Stimulated activated CD4-positive, alpha-beta T cell treated with anti-CD3 and anti-CD28 coated beads, TNF-alpha, amount 100 ng/mL, for 48 hours (primary cell): ENCODE measurements at places on chromosomes 16 and 17.

- DNase-seq = no peak
Measured at GRCh38 chr16:86899757-86900156, 321.4 kb downstream of the FOXL1 start.

DNA sequence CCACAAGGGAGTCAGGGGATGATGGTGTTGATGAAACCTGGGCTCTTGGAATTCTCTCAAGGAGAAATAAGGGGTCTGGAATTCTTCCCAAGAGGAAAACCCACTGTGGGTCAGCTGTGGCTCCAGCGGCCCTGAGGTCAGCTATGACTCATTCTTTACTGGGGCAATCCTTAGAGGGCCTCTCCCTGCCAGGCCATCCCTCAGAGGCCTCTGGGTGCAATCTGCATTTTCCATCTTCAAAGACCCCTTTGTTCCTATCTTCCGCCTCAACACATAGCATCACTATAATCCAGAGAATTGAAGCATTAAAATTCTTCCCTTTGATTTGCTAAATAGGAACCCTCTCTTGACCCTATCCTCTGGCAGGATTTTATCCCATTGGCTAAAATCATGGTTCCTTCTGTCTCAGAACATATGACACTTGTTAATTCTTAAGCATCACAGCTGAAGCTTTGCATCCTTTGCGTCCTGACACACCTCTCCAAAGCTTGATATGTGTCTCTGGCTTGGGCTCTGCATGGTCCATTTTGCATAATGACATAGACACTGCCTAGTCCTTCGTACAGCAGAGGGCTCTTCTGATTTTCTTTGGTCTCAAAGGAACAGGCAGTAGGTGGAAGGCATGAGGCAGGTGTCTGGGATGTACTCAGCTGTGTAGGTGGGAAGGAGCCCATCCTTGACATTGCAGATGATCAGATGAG, 4.4 kb upstream of the KRT37 start:
- no peak for DNase-seq

GRCh38 chr17:17061516-17061915, 19.3 kb downstream of the MPRIP start:
- no peak for DNase-seq

DNA sequence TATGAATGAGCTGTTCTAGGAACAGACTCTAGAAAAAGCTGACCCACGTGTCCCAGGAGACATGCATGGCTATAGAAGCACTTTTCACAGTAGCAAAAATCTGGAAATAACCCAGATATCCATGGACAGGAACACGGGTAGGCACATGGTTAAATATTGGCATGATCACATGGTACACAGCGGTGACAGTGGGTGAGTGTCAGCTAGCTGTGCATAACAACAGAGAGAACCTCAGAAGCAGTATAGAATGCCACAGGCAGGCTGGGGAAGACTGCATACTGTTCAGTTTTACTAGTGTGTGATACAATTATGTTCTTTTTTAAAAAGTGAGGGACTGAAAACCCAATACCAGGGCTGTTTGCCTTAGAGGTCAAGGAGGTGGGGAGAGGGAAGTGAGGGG, 31.4 kb downstream of the EPN2 start:
- DNase-seq = no peak

GRCh38 chr16:89842471-89843408, 14.5 kb downstream of the SPIRE2 start:
- DNase-seq = no peak

DNA sequence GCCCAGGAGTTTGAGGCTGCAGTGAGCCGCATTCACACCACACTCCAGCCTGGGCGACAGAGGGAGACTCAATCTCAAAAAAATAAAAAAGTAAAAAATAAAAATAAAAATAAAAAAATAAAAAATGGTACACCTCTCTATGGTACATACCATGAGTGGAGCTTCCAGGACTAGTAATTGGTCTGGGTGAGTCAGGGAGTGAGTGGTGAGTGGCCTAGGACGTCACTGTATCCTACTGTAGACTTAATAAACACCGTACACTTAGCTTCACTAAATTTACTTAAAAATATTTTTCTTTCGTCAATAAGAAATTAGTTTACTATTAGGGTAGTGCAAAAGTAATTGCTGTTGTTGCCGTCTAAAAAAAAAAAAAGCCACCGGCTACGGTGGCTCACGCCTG, 9.0 kb downstream of the CDH5 start:
- no peak for DNase-seq

- DNase-seq = no peak
Measured at GRCh38 chr16:49494891-49495566, 121.4 kb downstream of the C16orf78 start.
